DMS 273 treated with DMSO at 0.1 percent for 48 hours (cell line): ENCODE measurements at places on chromosomes 4 and X.

DNA sequence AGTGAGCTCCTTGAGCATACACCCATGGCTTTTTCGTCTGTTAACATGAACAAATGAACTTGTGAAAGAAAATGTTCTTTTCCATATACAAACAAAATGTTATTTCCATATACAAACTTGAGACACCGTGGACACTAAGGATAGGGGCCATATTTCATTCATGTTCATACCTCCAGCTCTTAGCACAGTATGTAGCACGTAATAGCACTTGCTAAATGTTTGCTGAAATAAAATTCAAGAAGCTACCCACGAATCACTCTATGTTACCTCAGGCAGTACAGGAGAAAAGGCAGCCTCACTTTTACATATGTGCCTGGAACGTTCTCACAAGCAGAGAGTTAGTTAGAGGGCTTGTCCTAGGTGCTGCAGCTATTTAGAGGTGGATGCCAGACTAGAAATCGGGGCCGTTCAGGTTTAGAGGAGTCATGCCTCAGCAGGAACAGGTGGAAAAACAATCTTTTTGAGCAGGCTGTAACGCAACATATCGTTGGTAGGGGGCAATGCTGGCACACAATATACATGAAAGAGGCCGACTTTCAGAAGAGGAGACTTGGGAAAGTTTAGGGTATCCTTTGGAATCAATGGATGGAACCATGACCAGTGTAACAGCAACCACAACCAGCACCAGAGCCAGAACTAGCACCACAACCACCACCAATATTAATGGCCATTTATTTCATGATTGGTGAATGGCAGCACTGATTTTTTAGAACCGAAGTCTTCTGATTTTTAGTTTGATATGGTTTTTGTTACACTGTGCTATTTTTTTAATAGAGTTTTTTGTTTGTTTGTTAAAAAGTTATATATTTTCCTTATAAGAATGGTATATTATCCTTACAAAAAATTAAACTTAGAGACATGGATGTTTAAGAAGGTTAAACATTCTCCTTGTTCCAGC lies 14.8 kb upstream of the PAQR3 start:
- peak; percentile 34 for DNase-seq

- DNase-seq = no peak
Measured at GRCh38 chr4:40747207-40747835, 2.4 kb upstream of the NSUN7 start.

- no peak for DNase-seq
Measured at GRCh38 chrX:117096528-117096927, 633.8 kb upstream of the CT83 start.

DNA sequence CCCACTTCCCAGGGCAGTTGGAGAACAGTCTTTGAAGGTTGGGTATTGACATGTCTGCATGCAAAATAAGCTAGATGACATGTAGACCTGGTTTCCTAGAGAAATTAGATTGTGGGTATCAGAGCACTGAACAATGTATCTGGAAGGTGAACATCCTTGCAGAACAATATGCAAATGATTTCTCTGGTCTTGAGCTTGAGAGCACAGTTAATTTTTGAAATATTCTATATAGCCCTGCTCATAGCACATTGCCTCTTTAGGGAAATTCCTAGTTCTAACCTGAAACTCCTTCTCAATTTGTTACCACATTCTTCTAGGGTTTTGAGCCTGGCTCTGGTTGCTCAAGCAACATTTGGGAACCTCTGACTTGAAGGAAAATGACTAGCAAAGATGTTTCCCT lies 41.6 kb upstream of the LAS1L start:
- DNase-seq = no peak

GRCh38 chrX:10223276-10223675 lies 66.5 kb downstream of the CLCN4 start:
- DNase-seq = no peak

DNA sequence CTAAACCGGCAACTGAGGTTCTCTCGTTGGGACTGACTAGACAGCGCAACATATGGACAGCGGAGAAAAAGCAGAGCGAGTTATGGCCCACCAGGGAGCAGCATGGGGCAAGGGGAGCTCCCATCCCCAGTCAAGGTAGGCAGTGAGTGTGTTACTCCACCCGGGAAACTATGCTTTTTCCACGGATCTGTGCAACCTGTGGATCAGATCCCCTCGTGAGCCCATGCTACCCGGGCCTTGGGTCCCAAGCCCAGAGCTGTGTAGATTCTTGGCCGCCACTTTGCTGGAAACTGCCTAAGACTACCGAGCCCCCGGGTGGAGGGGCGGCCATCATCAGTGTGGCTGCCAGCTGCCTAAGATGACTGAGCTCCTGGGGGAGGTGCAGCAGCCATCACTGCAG lies 140.9 kb downstream of the PAPSS1 start:
- DNase-seq = peak; percentile 3

GRCh38 chr4:125266901-125267604 lies 47.7 kb upstream of the FAT4 start:
- DNase-seq = no peak

- no peak for DNase-seq
Measured at GRCh38 chr4:139530833-139531427, 25.1 kb downstream of the SETD7 start.

DNA sequence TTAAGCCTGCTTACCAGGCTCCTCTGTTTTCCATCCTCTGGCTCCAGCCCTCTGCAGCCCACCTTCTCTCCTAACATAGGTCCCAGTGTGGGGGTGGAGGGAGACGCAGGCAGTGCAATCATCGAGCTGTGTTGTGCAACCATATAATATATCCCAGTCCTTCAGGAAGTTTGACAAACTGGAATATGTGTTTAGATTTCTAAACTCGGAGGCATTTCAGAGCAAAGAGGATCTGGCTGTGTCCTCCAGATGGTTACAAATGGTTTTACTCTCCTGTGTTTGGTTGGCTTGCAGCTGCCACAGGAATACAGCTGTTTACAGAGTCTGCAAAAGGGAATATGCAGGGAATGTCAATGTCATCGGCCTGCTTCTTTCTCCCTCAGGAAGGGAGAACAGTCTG lies 195.3 kb upstream of the LNX1 start:
- DNase-seq = no peak

GRCh38 chrX:154525606-154526490 lies 9.8 kb upstream of the FAM3A start:
- DNase-seq = no peak

DNA sequence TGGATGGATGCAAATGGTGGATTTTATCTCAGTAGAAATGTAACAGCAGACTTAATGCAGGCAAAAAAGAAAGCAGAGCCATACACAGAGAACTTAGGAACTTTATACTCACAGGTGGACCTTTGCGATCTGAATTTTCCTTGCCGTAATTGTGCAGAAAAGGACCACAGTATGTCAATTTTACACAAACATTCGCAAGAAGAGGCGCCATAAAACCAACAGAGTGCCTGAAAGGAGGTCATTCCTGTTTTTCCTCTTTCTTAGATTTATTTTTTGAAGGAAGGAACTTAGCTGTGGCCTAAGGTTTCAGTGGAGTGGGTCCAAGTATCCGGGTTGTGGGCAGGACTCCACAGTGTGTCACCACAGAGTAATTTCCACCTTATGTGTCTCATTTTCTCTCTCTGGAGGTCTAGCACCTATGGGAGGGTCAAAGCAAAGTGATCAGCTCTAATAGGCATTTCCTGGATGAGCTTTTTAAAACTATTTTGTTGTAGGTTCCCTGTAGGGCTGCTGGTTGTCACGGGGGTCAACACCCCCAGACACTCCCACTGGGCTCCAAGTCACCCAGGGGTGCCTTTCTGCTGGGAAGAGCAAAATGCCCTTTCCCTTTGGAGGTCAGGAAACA lies 24.7 kb upstream of the PBDC1 start:
- DNase-seq = no peak

GRCh38 chrX:14528629-14529289 lies 577 bp upstream of the GLRA2 start:
- DNase-seq = peak; percentile 36

- DNase-seq = no peak
Measured at GRCh38 chr4:117154251-117154650, 68.9 kb upstream of the TRAM1L1 start.

- no peak for DNase-seq
Measured at GRCh38 chrX:45143455-45143854, 57.2 kb downstream of the DIPK2B start.

DNA sequence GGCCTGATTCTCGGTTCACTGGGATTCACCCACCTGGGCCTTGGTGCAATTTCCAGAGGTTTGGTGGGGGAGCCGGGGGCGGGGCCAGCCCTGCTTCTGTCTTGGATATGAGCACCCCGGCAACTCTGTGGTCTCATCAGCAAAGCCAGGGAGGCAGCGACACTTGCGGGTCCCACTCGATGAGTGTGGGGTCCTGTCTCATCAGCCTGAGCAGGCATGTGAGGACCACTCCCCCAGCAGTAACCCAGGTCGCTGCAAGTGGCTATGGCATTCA lies 19.0 kb downstream of the ADRA2C start:
- DNase-seq = no peak

- peak; percentile 20 for DNase-seq
Measured at GRCh38 chrX:132737743-132738142, 220.7 kb downstream of the HS6ST2 start.

DNA sequence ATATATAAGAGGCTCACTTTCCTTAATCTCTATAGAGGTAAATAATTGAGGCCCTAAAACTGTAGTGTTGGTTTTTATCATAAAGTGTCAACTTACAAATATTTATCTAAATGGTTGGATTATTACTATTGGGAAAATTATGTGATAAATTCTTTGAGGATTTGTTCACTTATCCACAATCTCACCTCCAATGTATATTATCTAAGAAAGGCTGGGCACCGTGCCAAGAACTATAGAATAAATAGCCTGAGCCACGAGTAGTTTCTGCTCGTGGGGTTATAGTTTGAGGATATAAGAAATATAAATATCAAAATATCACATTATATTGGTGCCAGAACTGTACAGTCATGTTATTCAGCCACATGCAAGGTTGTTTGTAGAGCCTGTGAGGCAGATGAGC lies 177.9 kb downstream of the VEGFC start:
- DNase-seq = no peak
